ENCODE measurements at places on chromosomes 1 and 21.

DNA sequence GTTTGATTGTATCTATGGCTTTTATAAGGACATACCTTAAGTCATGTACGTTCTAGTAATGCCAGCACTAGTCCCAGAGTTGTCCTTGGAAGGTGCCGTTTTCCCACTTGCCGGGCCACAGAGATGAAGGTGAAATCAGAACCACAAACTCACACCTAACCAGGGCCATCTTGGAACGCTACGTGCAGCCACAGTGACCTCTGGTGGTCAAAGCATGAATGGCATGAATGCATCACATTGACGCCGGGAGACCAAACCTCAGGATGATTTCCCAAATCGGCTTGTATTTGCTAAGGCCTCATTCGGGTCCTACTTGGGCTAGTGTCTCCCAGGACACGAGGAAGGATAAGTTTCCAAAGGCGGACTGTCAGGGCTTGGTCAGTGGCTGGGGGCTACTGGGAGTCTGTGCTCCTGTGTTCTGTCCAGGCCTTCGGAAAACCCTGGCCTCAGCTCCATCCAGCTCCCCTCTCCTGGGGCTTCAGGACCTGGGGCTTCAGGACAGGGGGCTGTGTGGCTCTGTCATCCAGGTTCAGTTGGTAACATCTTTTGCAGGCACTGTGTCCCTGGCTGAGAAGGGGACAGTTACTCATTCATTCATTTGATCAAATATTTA, 260.5 kb downstream of the PRDM2 start:
- peak; percentile 33 for DNase-seq

DNA sequence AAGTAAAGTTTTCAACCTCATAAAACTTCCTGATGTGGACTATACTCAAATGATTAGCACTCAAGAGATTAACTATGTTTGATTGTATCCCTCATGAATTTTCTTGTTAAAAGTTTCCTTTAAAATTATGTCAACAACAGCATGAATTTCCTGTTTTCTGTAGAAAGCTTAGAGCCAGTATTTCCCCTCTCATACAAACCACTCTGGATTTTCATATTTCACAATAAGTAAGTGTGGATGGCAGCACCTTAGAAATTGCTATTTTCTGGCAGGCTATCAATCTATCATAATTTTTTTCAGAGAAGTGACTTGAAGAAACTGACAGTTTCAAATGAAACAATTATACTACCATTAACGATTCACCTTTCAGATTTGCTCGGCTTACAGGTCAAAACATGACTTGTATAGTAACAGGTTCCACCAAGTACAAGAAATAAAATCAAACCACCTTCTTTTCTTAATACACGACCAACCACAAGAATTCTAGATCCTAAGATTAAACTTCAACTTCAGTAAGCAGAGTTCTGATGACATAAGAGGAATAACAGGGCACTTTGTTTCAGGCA, 20.8 kb downstream of the ELK4 start:
- DNase-seq: no peak

GRCh38 chr1:179951383-179952144, 3.0 kb upstream of the CEP350 start:
- DNase-seq: no peak

DNA sequence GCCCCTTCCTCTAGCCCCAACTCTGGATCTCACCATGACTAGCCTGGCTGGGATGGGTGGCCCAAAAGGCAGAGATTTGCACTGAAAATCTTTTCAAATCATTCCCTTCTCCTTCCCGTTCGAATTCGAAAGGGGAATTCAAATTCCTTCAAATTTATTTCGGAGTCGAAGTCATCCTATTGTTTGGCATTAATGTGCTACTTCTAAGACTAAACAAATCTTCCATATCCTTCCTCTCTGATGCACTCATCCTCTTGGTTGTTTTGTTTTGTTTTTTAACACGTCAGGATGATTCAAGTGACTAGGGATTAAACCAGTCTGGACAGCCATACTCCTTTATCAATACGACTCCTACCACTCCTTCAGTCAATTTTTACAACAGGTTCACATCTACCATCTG, 95.5 kb upstream of the SGIP1 start:
- DNase-seq: no peak

- no peak for DNase-seq
Observed at GRCh38 chr1:87044840-87045239, 130.4 kb downstream of the HS2ST1 start.

- DNase-seq: no peak
Observed at GRCh38 chr1:1616838-1617237, 1.5 kb downstream of the MIB2 start.

- no peak for DNase-seq
Observed at GRCh38 chr1:232486006-232486405, 143.9 kb downstream of the SIPA1L2 start.

GRCh38 chr1:64458915-64459314, 11.0 kb upstream of the CACHD1 start:
- no peak for DNase-seq

- DNase-seq: no peak
Observed at GRCh38 chr1:30737357-30738039, 14.1 kb upstream of the MATN1 start.
